HCT116 (cell line): ENCODE measurements at places on chromosomes 13 and 19. TPM values are rescaled to one million over a fixed set of nuclear protein-coding genes. Genes with fewer than 3 reads are reported as not detected.

DNA sequence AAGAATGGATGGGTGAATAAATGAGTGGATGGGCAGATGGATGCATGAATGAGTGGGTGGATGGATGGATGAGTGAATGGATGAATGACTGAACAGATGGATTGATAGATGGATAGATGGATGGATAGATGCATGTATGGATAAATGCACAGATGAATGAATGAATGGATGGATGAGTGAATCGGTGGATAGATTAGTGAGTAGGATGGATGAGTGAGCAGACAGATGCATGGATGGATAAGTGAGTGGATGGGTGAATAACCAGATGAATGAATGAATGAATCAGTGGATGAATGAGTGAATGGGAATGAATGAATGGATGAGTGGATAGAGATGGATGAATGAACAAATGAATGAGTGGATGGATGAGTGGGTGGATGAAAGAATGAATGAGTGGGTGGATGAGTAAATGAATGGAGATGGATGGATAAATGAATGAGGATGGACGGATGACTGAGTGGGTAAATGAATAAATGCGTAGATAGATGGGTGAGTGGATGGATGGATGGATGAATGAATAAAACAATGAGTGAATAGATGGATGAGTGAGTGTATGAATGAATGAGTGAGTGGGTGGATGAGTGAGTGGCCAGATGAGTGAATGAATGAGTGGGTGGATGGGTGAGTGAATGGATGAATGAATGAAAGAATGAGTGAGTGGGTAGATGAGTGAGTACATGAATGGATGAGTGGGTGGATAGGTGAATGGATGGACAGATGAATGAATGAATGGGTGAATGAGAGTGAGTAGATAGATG lies 13.0 kb downstream of the GAS6 start:
- DNase-seq: no peak

DNA sequence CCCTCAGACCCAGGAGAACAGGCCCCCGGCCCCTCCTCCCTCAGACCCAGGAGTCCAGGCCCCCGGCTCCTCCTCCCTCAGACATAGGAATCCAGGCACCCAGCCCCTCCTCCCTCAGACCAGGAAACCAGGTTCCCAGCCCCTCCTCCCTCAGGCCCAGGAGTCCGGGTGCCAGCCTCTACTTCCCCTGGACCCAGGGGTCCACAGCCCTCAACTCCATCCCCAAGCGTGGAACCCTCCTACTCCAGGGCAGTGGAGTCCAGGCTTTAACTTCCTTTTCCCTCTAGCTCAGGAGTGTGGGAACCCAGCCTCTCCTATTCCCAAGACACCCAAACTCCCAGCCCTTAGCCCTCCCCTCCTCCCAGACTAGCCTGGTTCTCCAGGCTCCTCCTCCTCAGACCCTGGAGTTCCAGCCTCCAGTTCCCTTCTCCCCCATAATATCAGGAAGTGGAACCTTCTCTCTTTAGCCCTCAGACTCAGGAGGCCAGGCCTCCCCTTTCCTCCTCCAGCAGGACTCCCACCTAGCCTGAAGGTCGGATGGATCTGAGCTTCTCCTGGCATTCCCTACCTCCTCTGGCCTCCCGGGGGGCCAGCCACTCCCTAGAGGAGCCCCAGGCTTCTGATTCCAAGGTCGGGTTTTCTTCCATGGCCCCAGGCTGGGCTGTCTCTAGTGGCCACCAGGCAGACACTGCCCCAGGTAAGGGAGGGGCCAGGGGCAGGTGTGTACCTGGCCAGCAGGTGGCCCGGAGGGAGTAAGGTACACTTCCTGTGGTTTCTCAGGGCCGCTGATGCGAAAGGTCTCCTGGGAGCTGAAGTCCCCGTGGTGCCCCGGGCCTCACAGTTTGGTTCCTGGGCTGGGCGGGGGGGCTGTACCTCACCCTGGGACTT lies at the start of gene TMC4:
TMC4 (minus strand) TSS at position 690 of the 888 bp plus-strand sequence; CDS start at position 647, 43 bp downstream.
- DNase-seq: peak; percentile 63

GRCh38 chr19:4647676-4648644 lies 8.6 kb downstream of the TNFAIP8L1 start:
- DNase-seq: no peak

DNA sequence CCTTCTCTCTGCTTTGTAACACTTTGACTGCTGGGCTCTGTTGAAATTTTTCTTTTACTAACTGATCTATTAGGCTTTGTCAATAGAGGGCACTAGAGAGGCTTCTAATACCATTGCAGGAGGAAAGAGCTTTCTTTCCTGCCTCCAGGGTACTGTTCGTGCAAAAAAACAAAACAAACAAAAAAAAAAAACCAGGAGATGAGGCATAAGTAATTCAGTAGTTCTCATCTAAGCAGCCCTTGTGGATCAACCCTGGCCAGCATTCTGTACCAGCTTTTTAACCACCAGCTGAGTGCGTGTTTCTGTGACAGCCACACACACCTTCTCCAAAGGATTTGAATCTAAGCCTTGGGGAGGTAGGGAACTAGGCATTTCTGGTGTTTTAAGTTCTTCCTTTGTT lies 1707.6 kb upstream of the SLC10A2 start:
- DNase-seq: peak; percentile 39

COG6 gene
- 33.6 TPM for total RNA-seq

DNA sequence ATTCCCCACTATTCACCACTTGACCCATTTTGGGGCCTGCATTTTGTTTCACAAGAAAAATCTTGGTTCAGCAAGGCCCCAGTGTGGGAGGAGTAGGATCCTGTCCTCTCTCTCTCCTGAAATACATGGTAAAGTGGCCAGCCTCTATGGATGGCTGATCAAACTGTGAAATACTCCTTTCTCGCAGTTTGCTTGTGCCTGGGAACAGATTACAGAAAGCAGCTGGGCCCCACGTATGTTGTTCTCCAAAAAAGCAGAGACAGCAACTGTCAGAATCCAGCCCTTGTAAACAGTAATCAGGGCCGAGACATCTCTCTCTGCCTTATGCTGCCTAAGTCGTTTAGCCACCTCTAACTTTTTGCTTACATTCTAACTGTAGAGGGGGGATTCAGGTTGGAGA lies 61.0 kb upstream of the RAP2A start:
- no peak for DNase-seq

GRCh38 chr19:13906521-13906904 lies 512 bp downstream of the CC2D1A start:
- no peak for DNase-seq

ZNF726 gene
- total RNA-seq: not detected

DNA sequence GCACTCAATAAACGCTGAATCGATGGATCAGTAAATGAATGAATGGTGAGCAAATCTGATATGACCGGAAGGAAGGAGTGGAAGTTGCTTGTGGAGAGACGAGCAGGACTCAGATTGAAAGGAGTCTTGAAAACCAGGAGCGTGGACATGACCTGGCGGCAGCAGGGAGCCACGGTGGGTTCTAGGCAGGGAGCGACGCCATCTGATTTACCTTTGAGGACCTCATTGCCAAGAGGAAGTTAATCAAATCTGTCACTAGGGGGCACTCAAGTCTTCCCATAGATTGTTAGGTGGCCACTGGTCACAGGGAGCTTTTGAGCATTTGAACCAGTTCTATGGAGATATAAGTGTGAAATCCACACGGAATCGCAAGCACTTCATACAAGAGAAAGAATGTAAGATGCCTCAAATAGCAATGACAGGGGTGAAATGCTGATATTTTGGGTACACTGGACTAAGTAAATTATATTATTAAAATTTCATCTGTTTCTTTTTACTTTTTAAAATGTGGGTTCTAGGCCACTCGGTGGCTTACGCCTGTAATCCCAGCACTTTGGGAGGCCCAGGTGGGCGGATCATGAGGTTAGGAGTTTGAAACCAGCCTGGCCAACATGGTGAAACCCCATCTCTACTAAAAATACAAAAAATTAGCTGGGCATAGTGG lies 9.2 kb upstream of the FBN3 start:
- peak; percentile 79 for DNase-seq
